HFF-Myc (cell line): ENCODE measurements at places on chromosomes 5 and 9.
A peak's percentile ranks its signal among the peaks of the same experiment; 100 is the strongest.

DNA sequence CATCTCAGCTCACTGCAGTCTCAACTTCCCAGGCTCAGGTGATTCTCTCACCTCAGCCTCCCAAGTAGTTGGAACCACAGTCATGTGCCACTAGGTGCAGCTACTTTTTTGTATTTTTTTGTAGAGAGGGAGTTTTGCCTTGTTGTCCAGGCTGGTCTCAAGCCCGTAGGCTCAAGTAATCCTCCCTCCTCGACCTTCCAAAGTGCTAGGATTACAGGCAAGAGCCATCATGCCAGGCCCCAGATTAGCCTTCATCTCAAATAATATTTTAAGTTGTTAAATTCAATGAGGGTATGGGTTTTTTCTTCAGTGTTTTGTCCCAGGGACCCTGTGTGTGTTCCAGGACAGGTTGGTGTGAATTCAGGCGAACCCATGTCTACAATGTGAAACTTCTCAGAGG lies 12.5 kb upstream of the RFESD start:
- no peak for DNase-seq

- no peak for DNase-seq
Observed at GRCh38 chr5:80569961-80570786, at the start of gene ANKRD34B. TSS of gene ANKRD34B (minus strand) at chr5:80570280. CDS start at chr5:80560019, 10,261 bp downstream.

DNA sequence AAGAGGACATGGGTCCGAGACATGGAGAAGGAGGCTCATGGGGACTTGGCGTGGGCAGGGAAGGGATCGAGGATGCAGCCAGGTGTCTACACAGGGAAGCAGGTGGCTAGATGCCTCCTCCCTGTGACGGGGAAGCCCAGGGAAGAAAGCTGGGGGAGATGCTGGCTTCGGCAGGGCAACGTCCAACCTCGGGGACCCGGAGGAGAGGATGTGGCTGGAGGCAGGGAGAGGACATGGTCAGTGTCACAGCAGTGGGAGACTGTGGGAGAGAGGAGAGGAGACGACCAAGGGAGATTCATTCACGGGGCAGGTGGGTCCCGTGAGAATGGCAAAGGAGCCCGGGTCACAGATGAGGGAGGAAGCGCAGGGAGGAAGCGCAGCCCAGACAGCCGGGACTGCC lies 73.2 kb upstream of the PHYKPL start:
- DNase-seq = no peak

- peak; percentile 51 for DNase-seq
Observed at GRCh38 chr5:16456103-16456832, 9.3 kb downstream of the ZNF622 start.

DNA sequence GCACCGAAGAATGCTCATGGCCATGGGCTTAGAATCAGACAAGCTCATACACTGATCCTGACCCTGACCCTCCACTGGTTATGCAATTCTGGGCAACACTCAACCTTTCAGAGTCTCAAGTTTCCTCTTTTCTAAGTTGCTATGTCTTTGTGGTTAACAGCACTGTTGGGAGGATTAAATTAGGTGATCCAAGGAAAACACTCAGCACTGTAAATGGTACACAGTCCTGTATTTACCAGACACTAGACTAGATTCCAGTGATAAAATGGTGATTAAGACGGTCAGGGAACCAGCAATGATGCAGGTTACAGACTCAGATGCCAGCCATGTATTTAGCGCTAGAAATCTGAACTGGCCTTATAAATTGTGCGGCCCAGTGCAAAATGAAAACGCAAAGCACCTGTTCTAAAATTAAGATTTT lies 8.1 kb downstream of the ARL15 start:
- no peak for DNase-seq

- DNase-seq = no peak
Observed at GRCh38 chr5:91541696-91542095, 158.6 kb upstream of the ARRDC3 start.

DNA sequence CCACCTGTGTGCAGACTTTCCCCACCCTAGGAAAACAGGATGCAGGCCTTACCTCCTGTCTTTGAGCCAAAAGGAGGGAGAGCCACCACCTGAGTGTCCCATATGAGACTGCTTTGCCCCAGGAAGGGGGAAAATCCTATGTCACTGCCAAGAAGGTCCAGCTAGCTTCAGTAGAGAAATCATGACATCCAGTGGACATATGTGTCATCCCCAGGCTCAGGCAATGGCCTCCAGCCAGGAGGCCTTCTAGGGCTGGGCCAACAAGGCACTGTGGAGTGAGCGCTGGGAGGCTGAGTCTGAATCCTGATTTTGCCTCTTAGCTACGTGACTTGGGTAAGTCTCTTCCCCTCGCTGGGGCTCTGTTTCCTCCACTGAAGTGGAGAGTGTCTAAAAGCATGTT lies 60.2 kb downstream of the SMIM23 start:
- no peak for DNase-seq

- DNase-seq = no peak
Observed at GRCh38 chr9:37061768-37062167, 27.7 kb upstream of the PAX5 start.

DNA sequence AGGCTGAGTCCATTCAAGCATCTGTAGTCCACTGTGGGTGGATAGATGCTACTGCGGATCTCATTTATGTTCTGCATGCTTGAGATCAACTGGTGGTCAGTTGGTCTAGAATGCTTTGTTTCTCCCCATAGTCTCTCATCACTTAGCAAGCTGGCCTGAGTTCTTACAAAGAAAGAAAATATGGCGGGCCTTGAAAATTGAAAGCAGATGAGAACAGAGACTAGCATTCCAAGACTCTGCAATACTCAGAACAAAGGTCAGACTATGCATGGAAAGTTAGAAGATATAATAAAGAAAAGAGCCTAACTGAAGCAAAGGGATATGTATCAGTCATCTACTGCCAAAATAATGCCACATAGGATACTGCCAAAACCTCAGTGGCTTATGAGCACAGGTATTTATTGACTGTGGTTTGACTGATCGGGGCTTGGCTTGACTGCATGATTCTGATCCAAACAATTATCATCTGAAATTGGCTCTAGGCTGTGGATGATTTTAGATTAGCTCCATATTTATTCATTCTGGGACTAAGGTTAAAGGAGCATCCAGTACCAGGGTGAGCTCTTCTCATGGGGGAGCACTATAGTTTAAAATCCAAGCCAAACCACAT lies 258.9 kb downstream of the TAF11L14 start:
- DNase-seq = no peak
